ENCODE measurements at places on chromosomes 11 and 22.

DNA sequence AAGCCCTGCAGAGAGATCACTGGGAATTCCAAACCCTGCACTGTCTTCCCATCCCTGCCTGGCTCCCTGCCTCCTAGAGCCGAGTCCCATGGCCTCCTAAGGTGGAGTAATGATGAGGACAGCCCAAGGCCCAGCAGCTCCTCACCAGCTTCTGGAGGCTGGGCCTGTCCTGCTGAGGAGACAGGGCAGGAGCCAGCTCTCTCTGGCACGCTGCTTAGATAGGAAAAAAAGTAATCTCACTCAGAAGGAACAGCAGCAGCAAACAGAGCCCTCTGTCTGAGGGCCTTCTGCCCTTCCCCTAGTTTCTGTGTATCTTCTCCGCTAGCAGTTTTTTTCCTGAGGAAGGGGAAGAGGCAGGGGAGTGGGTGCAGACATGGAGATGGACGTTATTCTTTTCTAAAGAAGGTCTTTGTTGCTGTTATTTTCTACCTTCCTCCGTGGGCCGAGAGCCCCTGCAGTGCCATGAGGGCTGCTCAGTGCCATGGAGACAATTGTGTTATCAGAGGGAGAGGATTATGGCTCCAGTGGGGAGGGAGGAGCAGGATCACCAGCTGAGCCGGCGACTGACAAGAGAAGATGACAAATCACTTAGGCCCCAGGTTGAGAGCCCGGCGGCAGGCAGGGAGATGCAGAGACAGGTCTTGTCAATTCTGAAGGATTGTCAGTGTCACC, 315.3 kb downstream of the BUD13 start:
- no peak for DNase-seq

GRCh38 chr22:32325416-32325801, 32.3 kb upstream of the RFPL3 start:
- no peak for DNase-seq

DNA sequence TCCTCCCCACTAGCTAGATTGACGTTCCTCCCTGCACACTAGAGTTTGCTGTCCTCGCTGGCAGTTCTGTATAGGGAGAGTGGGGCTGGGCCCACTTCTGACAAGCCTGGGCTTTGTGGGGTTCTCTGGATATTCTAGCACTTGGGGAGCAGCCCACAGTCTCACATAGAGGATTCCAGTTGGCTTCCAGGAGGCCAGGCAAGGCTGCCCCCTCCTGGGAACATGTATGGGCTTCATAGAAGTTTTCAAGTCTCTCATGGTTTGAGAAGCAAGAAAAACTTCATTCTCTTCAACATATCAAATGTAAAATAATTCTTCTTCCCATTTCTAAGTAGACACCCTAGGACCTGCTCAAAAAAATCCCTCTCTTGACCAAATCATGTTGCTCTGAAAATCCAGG, 87.5 kb downstream of the NAV2 start:
- DNase-seq, result no peak

GRCh38 chr11:95254716-95255115, 23.7 kb upstream of the SESN3 start:
- no peak for DNase-seq

Measured in T-helper 2 cell treated with Interferon-gamma antibody and Interleukin-4, amounts not matched to agents 5 μg/mL and 100 μg/mL, for 36 hours (primary cell).